Hypothalamus (tissue), 51 donors: ENCODE measurements at places on chromosomes 12 and 14.

DNA sequence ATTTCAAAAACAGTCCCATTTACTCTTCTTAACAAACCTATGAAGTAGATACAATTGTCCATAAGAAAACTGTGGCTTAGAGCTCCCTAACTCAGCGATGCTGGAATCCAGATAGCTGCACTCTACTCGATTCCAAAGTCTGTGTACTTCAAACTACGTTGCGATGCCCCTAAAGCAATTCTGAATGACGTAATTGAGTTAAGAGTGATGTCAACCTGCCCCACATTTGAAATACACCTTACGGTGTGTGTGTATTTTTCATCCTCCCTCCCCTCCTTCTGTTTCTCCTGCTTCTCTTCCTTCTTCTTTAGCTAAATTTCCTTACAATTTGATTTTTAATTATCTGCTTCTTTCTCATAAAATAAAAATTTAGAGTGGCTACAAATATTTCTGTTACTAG, 31.9 kb upstream of the RAP1B start:
- DNase-seq, result no peak

GRCh38 chr12:86139671-86140070, 116.5 kb downstream of the MGAT4C start:
- no peak for DNase-seq

DNA sequence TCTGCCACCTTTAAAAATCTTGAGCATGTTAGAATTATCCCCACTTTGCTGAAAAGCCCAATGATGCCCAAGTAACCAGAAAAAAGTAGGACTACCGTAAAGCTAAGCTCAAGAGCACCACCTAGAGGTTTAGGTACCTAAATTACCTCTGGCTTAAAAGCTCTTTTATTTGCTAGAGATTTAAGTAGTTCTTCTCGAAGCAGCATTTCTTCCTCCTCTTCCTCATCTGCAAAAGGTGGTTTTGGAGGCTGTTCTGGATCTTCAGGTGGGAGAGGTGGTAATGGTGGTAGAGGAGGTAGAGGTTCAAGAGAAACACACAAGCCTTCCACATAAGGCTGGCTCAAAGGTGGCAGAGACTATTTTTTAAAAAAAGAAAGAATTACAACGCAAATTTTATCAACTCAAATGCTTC, 26.9 kb downstream of the ZFC3H1 start:
- DNase-seq, result peak; percentile 0

GRCh38 chr12:25202137-25202536, 7.1 kb downstream of the ETFRF1 start:
- DNase-seq, result no peak

GRCh38 chr12:14989790-14990189, 16.9 kb downstream of the PDE6H start:
- no peak for DNase-seq

DNA sequence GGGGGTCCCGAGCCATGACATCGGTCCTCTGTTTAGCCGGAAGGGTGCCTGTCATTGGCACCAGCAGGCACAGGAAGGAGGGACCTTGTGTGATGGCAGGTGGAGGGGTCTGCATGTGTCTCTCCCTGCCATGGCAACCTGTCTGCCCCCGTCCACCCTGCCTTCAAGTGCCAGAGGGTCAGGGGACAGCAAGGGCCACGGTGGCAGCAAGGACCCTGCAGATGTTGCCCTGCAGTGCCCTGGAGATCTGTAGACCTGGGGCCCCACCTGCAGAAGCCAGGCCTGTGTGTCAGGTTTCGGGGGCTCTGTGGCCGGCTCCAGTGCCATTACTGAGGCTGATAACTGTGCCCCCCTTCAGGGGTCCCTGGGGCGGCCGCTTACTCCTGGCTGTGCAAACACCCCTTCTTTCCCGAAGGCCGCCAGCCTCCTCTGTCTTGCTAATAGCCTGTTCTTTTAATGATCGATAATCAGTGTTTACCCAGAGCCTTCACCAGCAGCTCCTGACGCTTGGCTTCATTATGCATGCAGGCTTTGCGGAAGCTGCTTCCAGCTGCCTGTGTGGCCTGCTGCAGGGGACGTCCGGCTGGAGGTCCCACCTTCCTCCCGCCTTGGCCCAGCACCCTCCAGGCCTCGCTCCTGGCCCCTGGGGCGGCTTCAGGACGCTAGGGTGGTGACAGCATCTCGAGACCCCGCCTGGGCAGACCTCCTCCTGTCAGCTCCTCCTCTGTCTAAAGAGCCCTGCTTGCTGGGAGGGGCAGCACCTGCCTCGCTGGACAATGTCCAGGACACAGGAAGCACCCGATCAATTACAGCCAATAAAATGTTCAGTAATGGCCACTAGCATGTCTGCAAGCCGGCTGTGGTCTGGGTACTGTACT, 153.0 kb downstream of the KIF26A start:
- DNase-seq, result no peak

GRCh38 chr12:108511633-108512540, 3.2 kb upstream of the FICD start:
- peak; percentile 58 for DNase-seq

DNA sequence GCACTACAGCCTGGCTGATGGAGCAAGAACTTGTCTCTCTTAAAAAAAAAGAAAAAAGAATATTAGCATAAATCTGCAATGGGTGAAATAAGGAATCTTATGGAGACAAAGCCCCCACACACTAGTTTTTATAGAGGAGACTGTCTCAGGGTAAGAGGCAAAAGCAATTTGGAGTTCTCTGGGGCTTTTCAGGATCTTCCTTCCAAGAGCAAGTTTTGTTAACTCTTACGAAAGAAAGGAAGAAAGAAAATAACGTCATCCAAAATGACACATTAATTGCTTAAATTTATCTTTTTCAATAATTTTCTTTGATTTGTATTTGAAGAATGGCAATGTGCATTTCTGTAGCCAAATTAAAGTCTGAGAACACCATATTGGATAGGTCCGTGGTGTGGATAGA, 3.8 kb downstream of the PDE6H start:
- no peak for DNase-seq

- no peak for DNase-seq
Measured at GRCh38 chr14:37061697-37062096, 110.7 kb downstream of the SLC25A21 start.

- DNase-seq, result no peak
Measured at GRCh38 chr14:104429291-104429861, 150.2 kb upstream of the C14orf180 start.

- no peak for DNase-seq
Measured at GRCh38 chr12:25975682-25976081, 17.2 kb downstream of the RASSF8 start.

GRCh38 chr12:19431407-19432308, 7.6 kb upstream of the AEBP2 start:
- no peak for DNase-seq

DNA sequence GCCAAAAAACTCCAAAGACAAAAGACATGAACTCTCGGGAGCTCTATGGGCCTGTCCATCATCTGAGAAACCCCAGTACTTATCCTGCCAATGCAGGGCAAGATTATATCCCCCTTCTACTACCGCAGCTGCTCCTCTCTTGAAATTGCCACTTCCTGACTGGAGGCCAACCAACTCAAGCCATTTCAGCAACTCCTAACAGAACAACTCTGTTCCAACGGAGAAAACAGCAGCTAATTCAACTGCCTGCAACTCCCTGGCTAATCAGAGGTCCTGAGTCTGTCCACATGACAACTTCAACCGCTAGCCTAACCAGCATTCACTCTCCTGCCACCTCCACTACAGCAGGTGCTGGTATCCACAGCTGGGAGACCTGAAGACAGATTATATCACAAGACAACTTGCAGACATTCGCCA, 24.1 kb downstream of the CEP83 start:
- DNase-seq, result no peak

DNA sequence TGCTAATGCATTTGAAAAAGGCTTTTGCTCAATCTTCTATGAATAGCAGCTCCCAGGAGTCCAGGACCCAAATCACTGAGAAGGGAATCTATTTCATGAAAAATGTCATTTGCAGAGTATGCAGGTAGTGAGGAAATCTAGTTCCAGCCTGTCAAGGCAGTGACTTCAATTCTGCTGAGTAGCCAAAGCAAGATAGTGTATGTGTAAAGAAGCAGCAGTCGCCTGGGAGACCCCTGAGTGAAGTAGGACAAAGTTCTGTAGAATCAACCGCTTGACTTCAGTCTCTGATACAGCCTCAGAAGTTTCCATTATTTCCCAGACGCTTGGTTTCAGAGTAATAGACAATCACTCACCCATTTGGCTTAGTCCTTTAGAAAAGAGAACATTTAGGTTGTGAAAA, 435.6 kb upstream of the LRFN5 start:
- no peak for DNase-seq

- DNase-seq, result no peak
Measured at GRCh38 chr14:49679271-49679670, 8.7 kb downstream of the POLE2 start.

DNA sequence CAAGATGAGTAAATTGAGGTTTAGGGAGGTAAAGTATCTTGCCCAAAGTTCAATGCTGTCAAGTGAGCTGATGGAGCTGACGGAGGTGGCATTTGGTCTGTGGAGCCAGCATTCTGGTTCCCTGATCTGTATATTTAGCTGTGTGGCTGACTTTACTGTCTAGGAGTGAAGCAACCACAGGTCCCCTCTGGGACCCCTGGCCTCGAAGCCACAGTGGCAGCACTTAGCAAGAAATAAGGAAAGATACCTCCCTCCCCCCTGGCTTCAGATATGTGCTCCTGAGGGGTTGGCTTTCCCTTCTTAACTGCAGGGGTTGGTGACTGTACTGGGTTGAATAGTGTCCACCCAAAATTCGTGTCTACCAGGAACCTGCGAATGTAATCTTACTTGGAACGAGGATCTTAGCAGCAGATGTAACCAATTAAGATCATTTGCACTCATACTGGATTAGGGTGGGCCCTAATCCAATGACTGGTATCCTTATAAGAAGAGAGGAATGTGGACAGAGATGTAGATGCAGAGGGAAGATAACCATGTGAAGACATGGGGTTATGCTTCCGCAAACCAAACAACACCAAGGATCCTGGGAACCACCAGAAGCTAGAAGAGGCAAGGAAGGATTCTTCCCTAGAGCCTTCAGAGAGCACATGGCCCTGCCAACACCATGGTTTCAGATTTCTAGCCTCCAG, 2.0 kb upstream of the ACVR1B start:
- DNase-seq, result no peak

- DNase-seq, result no peak
Measured at GRCh38 chr14:54698501-54698900, 131.6 kb downstream of the SAMD4A start.

GRCh38 chr12:101713059-101713682, 15.7 kb downstream of the CHPT1 start:
- DNase-seq, result no peak

- no peak for DNase-seq
Measured at GRCh38 chr14:76726551-76726970, 34.7 kb upstream of the VASH1 start.

DNA sequence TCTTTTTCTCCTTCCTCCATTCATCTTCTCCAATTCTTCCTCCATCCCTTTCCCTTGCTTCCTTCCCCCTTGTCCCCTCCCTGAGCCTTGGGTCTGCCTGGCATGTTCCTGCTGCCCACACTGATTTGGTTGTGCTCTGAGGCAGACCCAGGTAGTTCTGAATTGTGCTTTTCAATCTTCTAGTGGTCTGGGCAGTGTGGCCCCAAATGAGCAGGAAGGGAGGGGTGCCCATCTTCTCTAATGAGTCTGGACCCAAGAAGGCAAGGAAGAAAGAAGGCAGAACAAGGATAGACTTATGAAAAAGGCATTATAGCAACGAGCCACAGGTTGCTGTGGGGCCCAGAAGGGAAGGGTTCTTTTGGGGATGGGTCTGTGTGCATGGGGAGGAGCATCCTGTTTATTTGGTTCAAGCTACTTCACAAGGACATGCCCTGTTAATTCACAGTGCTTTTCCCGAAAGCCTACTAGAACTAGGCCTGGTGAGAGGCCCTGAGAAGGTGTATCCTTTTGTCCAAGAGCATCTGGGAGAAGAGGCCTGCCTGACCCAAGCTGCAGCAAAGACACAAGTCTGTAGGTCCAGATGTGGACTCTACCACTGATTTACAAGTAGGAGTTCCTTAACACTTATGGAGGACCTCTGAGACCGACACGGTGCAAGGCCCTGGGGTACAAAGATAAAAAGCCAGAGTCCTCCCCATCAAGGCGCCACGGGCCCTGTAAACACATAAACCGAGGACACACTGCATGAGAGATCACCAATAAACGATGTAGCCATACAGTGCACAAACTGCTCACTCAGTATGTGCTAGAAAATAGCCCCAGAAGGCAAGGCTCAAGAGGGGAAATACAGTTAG, 1.1 kb upstream of the SUSD6 start:
- DNase-seq, result no peak

- peak; percentile 78 for DNase-seq
Measured at GRCh38 chr12:53180931-53181645, 363 bp upstream of the CSAD start.

GRCh38 chr12:45570501-45570900, 159.0 kb upstream of the ARID2 start:
- DNase-seq, result no peak

- DNase-seq, result no peak
Measured at GRCh38 chr12:95206916-95207315, 10.4 kb downstream of the FGD6 start.

DNA sequence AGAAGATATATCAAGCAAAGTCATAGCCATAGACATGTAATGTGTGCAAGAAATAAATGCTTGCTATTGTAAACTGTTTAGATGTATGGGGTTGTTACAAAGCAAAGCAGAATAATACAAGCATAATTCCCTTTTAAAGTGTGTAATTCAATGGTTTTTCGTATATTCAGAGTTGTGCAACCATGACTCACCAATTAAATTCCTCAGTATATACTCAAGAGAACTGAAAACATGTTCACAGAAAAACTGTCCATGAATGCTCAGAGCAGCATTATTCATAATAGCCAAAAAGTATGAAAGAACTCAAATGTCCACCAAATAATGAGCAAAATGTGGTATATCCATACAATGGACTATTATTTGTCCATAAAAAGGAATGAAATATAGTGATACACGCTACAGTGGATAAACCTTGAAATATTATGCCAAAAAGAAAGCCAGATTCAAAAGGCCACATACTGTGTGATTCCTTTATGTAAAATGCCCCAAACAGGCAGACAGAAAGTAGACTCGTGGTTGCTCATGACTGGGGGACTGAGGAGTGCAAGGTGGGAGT, 9.3 kb downstream of the GXYLT1 start:
- no peak for DNase-seq

GRCh38 chr12:132446633-132447326, 43.2 kb upstream of the FBRSL1 start:
- no peak for DNase-seq

GRCh38 chr14:28142400-28143015, 624.1 kb upstream of the FOXG1 start:
- no peak for DNase-seq

DNA sequence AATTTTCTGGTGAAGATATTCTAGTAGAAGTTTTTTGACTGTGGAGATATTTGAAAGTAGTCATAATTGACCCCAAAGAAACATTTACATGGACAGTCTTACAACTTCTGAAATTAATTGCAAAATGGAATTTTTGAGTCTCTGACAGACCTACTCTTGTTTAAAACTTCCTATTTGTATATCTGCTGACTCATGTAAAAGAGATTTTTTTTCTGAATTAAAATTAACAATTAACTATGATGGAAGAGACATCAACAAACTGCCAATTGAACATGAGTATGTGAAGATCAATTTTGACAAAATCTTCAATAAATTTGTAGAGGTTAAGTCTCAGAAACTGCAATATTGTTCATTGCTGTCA, 108.5 kb upstream of the MAX start:
- DNase-seq, result no peak

- DNase-seq, result no peak
Measured at GRCh38 chr12:64675795-64676194, 65.5 kb downstream of the RASSF3 start.

- no peak for DNase-seq
Measured at GRCh38 chr12:102769323-102769916, 147.6 kb downstream of the PAH start.

- DNase-seq, result no peak
Measured at GRCh38 chr14:96711559-96712267, 85.5 kb upstream of the VRK1 start.
